ENCODE measurements at places on chromosomes 6 and 20.

- DNase-seq, result no peak
Observed at GRCh38 chr20:19676202-19676601, 81.9 kb upstream of the RIN2 start.

DNA sequence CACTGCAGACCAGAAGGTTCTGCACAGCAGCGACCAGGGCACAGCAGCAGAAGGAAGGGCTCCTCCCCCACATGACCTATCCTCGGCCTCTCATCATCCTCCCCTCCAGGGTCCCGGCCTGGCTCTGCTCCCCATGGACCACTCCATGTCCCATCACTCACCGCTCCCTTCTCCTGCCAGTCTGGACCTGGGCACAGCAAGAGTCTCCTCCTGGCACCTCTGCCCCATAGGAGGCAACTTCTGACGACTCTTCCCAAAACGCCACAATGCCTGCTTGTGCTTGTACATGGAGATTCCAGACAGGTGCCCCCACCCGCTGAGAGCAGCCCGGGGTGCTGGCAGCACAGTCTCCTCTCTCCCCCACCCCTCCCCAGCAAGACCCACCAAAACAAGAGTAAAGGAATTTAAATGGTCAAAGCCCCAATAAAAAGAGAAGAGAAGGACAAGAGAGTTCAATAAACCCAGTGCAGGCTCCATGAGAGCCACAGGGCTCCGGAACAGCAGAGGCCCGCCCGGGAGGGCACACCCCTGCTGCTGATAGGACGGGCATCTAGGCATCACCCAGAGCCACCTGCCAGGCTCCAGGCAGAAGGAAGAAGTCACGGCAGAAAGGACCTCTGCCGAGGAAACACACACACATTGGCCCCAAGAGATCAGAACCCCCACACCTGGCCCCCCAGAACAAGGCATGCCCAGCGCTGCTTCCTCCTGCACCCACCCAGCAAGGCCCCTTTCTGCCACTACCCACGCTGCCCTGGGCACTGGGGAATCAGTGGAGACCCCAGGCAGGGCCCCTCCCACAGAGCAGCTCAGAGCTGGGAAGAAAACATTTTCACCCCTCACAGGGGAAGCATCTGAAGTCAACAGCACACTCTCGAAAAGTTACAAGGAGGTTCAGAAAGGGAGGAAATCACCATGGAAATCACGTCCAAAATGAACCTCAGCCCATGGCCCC lies 15.2 kb downstream of the TAF4 start:
- no peak for DNase-seq

- DNase-seq, result no peak
Observed at GRCh38 chr6:3882431-3882830, 33.3 kb downstream of the FAM50B start.

- DNase-seq, result no peak
Observed at GRCh38 chr6:134132494-134133141, 80.2 kb upstream of the SLC2A12 start.

DNA sequence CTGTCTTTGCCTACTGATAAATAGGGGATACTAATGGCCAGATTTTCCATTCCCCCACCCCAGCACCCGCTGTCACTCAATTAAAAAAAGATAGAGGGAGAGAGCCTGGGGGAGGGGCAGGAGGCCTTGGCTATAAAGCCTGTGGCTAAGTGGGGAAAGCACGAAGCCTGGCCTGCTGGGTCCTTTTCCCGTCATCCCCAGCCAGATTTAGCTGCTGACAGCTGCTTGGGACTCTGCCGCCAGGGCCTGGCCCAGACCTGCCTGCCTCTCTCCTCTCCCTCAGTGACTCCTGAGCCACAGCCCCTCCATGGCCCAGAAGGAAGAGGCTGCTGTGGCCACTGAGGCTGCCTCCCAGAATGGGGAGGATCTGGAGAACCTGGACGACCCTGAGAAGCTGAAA lies at the start of gene APOBEC2:
Gene APOBEC2 (plus strand): TSS at position 162 of the 400 bp plus-strand sequence. CDS start 146 bp downstream, at position 308.
- no peak for DNase-seq

GRCh38 chr6:797479-798077 lies 104.6 kb upstream of the EXOC2 start:
- no peak for DNase-seq
